Gastrocnemius medialis (tissue), 4 donors: ENCODE measurements at places on chromosomes 3 and 15. TPM values are rescaled to one million over a fixed set of nuclear protein-coding genes. Genes with fewer than 3 reads are reported as not detected.

- no peaks in the 10 kb centered on the region for H3K27me3 ChIP-seq
- no peak for DNase-seq
- H3K4me3 ChIP-seq, result no peak overlapping the region
- H3K36me3 ChIP-seq, result no peaks in the 10 kb centered on the region
- H3K4me1 ChIP-seq, result no peaks in the 10 kb centered on the region
- no peak overlapping the region for H3K27ac ChIP-seq
Measured at GRCh38 chr3:119690043-119690656, 12.7 kb upstream of the CFAP91 start.

GRCh38 chr3:188993181-188993580, 178.6 kb upstream of the TPRG1 start:
- H3K4me3 ChIP-seq, result no peak overlapping the region
- H3K36me3 ChIP-seq, result no peaks in the 10 kb centered on the region
- no peaks in the 10 kb centered on the region for H3K4me1 ChIP-seq
- H3K27me3 ChIP-seq, result no peaks in the 10 kb centered on the region
- H3K27ac ChIP-seq, result no peak overlapping the region
- no peak for DNase-seq

Gene HRH1
- total RNA-seq, result 0.75 TPM

- DNase-seq, result no peak
- no peaks in the 10 kb centered on the region for H3K27me3 ChIP-seq
- no peak overlapping the region for H3K27ac ChIP-seq
- no peaks in the 10 kb centered on the region for H3K36me3 ChIP-seq
Measured at GRCh38 chr3:192817053-192817452, 89.7 kb upstream of the FGF12 start.

- no peaks in the 10 kb centered on the region for H3K27me3 ChIP-seq
- H3K36me3 ChIP-seq, result no peaks in the 10 kb centered on the region
- no peak overlapping the region for H3K4me3 ChIP-seq
- peaks cover 35% of the 10 kb centered on the region for H3K4me1 ChIP-seq
Measured at GRCh38 chr3:37052860-37053259, 59.5 kb downstream of the MLH1 start.
